ENCODE measurements at places on chromosomes 1 and 21. TPM values are rescaled to one million over a fixed set of nuclear protein-coding genes. Genes with fewer than 3 reads are reported as not detected.

TEKT2 gene
- total RNA-seq: 0.38 TPM

- H3K4me1 ChIP-seq: no peaks in the 10 kb centered on the region
- H3K27me3 ChIP-seq: no peaks in the 10 kb centered on the region
- no peak overlapping the region for H3K27ac ChIP-seq
- H3K4me3 ChIP-seq: no peak overlapping the region
- H3K36me3 ChIP-seq: peaks cover 11% of the 10 kb centered on the region
These were observed 25.5 kb downstream of the C1orf198 start for GRCh38 chr1:230842801-230843200.

DNA sequence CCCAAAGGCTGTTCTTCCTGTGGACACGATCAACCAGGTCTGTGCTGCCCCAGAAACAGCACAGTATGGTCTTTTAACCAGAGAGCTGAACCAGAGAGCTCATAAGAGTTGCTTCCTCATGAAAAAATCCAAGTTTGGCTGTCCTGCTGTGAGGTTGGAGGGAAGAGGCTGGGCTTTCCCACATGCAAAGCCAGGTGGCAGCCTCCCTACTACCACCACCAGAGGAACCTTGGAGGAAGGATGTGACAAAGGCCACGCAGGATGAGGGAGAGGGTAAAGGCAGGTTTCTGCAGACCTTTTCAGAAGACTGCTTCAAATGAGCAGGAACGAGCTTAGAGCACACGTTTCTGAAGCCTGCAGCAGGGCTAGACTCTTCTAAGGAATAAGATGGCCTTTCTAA, 27.1 kb downstream of the FAM78B start:
- H3K27ac ChIP-seq: no peak overlapping the region
- H3K4me1 ChIP-seq: no peaks in the 10 kb centered on the region
- no peak for DNase-seq

GRCh38 chr1:116725798-116726197, 28.4 kb upstream of the CD2 start:
- H3K4me3 ChIP-seq: no peak overlapping the region
- no peak overlapping the region for H3K27ac ChIP-seq
- peak; percentile 4 for DNase-seq
- H3K4me1 ChIP-seq: peaks cover 7% of the 10 kb centered on the region

- no peak for DNase-seq
- H3K4me1 ChIP-seq: no peaks in the 10 kb centered on the region
- no peak overlapping the region for H3K27ac ChIP-seq
- no peaks in the 10 kb centered on the region for H3K36me3 ChIP-seq
- no peak overlapping the region for H3K4me3 ChIP-seq
These were observed 77.9 kb upstream of the KCNJ15 start for GRCh38 chr21:38178653-38179470.

- no peak overlapping the region for H3K4me3 ChIP-seq
- H3K4me1 ChIP-seq: peaks cover 46% of the 10 kb centered on the region
- H3K27me3 ChIP-seq: no peaks in the 10 kb centered on the region
- no peak for DNase-seq
These were observed 120.7 kb upstream of the JUN start for GRCh38 chr1:58904299-58905125.

- DNase-seq: no peak
- peaks cover 7% of the 10 kb centered on the region for H3K27me3 ChIP-seq
- no peak overlapping the region for H3K27ac ChIP-seq
- no peaks in the 10 kb centered on the region for H3K36me3 ChIP-seq
- H3K4me1 ChIP-seq: no peaks in the 10 kb centered on the region
These were observed 96.5 kb upstream of the WNT4 start for GRCh38 chr1:22239378-22239777.

DNA sequence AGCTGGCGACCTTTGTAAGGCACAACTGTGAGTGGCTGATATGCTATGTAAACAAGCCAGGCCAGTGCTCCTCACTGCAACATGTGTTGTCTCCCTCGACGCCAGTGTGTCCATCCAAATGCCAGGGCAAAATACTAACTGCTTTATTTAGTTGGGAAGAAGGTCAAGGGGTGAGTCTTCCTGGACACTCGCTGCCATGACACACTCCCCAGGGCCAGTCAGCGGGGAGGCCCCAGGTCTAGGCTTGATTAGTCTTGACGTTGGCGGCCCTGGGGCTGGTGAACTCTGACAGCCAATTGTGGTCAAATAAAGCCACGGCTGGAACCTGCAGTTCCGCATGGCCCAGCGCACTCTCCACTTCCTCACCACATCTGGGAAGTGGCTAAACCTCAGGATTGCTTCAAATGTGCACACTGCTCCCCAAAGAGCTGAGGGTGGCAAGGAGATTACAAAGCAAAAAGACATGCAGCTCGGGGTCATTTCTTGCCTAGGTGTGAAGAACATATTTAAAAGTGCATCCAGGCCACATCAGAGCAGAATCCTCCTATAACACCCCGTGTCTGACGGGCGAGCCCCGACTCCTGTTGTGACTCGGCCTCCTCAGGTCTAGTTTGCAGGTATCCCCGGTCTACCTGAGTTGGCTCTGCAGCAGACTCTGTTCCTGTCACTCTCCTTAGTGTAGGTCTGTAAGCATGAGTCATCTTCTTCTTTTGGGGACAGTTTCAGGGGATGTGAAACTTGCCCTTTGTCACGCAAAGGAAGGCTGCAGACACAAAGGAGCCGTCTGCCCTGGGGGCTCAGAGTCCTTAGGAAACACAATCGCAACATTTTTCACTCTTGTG, 183.5 kb downstream of the RUNX1 start:
- DNase-seq: no peak
- no peaks in the 10 kb centered on the region for H3K4me1 ChIP-seq
- H3K27ac ChIP-seq: no peak overlapping the region
- no peaks in the 10 kb centered on the region for H3K36me3 ChIP-seq

- no peak overlapping the region for H3K27ac ChIP-seq
- no peaks in the 10 kb centered on the region for H3K27me3 ChIP-seq
- no peaks in the 10 kb centered on the region for H3K4me1 ChIP-seq
- no peaks in the 10 kb centered on the region for H3K36me3 ChIP-seq
These were observed 16.9 kb upstream of the SAMD11 start for GRCh38 chr1:906600-907420.

- no peaks in the 10 kb centered on the region for H3K36me3 ChIP-seq
- no peak overlapping the region for H3K4me3 ChIP-seq
- DNase-seq: no peak
These were observed 41.6 kb upstream of the PDE9A start for GRCh38 chr21:42611852-42612251.

GRCh38 chr1:160256396-160257046, 5.8 kb downstream of the DCAF8 start:
- no peak overlapping the region for H3K27ac ChIP-seq
- DNase-seq: peak; percentile 77
- H3K27me3 ChIP-seq: no peaks in the 10 kb centered on the region
- peaks cover 11% of the 10 kb centered on the region for H3K4me1 ChIP-seq
- no peak overlapping the region for H3K4me3 ChIP-seq

GRCh38 chr1:54581621-54582035, 33.6 kb downstream of the ACOT11 start:
- no peaks in the 10 kb centered on the region for H3K27me3 ChIP-seq
- no peak overlapping the region for H3K4me3 ChIP-seq

DNA sequence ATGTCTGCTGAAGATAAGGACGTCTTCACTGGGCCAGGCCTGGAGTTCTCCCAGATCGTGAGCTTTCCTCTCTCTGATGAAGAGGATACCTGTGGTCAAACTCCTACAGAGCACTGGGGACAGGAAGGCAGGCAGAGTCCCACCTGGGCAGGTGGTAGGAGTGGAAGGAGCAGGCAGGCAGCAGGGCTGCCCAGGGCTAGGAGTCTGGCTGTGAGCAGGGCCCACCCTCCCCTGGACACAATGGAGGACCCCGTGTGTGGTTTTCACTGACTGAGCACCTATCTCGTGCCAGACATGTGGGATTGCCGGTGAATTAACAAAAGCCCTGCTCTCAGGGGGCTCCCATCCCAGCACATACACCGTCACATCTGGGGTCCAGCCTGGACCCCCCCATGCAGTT, 4.9 kb upstream of the SAMD11 start:
- DNase-seq: no peak
- H3K27ac ChIP-seq: no peak overlapping the region
- no peaks in the 10 kb centered on the region for H3K36me3 ChIP-seq
- H3K27me3 ChIP-seq: peaks cover 10% of the 10 kb centered on the region

C4BPA gene
- not detected for total RNA-seq

DNA sequence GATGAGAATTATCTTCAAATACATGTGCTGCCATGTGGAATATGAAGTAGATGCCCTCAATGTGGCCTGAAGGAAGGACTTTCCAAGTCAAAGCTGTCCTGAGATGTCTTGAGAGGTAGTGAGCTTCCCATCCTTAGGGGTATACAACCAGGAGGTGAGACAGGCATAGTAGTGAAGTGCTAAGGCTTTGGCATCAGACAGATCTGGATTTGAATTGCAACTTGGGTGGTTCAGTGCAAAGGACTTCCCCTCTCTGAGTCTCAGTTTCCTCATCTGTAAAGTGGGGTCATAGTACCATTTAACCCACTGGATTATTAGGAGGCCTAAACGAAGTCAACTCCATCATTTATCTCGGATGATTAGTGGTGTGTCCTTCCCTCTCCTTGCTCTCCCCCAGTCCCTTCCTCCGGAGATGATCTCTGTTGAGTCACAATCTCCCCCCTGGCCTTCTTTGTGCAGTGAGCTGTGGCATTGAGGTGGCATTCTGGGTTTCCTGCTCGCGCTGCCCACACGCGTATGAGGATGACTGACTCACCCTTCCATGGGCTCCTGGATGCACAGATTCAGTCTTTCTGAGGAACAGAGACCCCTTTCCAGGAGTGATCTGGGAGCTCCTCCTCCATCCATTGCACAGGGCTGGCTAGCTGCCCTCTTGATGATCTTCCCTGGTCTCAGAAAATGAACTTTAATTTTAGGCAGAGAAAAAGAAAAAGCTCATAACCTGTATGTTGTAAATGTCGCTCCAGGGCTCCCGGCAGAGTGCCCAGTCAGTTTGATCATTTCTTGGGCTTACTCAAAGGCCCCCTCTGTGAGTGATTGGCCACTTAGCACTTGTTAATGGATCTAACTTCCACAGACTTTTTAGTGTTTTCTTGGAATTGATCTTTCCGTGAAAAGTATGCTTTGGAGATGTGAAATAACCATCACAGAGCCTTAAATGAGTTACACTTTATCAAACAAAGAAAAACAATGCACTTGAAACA, 354.6 kb downstream of the PTPRU start:
- H3K27me3 ChIP-seq: no peaks in the 10 kb centered on the region
- no peak overlapping the region for H3K4me3 ChIP-seq
- H3K4me1 ChIP-seq: peaks cover 2% of the 10 kb centered on the region
- H3K36me3 ChIP-seq: no peaks in the 10 kb centered on the region
- H3K27ac ChIP-seq: no peak overlapping the region

LEFTY1 gene
- not detected for total RNA-seq

- no peaks in the 10 kb centered on the region for H3K36me3 ChIP-seq
- H3K4me1 ChIP-seq: no peaks in the 10 kb centered on the region
- no peak for DNase-seq
- H3K27ac ChIP-seq: no peak overlapping the region
- H3K27me3 ChIP-seq: peaks cover 18% of the 10 kb centered on the region
- H3K4me3 ChIP-seq: no peak overlapping the region
These were observed 83.9 kb downstream of the PAX7 start for GRCh38 chr1:18714404-18715175.

DNA sequence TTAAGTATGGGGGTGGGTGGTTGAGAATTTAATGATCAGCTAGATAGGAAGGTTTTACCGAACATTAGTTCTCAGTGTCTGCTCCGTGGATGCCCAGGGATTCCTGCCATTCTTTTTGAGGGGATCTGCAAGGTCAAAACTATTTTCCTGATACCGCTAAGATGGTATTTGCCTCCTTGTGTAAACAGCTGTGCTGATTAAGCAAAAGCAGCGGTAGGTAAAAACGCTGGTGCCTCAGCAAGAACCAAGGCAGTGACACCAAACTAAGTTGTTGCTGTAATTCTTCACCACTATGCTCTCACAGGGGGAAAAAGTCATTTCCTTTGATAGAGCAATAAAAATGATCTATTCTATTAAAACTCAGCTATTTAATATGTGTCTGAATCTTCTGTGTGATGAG, 229.0 kb downstream of the FMN2 start:
- DNase-seq: no peak
- no peak overlapping the region for H3K4me3 ChIP-seq
- no peaks in the 10 kb centered on the region for H3K27me3 ChIP-seq

DNA sequence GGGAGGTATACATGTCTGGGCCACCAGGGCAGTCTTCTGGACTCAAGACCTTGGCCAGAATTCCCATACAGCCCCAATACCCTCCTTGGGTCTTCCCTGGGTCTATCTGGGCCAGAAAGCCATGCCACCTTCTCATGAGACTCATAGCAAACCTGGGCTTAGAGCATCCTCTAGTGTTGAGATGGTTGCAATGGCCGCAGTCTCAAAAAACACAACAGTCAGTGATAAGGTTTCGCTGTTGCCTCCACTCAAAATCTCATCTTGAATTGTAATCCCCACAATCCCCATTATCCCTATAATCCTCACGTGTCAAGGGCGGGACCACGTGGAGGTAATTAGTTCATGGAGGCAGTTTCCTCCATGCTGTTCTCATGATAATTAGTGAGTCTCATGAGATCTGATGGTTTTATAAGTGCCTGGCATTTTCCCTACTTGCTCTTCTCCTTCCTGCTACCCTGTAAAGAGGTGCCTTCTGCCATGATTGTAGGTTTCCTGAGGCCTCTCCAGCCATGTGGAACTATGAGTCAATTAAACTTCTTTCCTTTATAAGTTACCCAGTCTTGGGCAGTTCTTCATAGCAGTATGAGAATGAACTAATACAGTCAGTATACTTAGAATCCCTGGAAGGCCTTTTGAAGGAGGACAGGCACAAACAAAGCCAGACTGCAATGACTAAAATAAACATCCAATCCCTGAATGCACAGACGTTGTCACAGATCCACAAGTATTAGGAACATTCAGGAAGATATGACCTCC, 77.0 kb downstream of the CTH start:
- no peak overlapping the region for H3K4me3 ChIP-seq
- H3K27me3 ChIP-seq: no peaks in the 10 kb centered on the region
- no peaks in the 10 kb centered on the region for H3K4me1 ChIP-seq
- peak; percentile 51 for DNase-seq
- H3K27ac ChIP-seq: no peak overlapping the region
- H3K36me3 ChIP-seq: no peaks in the 10 kb centered on the region

DNA sequence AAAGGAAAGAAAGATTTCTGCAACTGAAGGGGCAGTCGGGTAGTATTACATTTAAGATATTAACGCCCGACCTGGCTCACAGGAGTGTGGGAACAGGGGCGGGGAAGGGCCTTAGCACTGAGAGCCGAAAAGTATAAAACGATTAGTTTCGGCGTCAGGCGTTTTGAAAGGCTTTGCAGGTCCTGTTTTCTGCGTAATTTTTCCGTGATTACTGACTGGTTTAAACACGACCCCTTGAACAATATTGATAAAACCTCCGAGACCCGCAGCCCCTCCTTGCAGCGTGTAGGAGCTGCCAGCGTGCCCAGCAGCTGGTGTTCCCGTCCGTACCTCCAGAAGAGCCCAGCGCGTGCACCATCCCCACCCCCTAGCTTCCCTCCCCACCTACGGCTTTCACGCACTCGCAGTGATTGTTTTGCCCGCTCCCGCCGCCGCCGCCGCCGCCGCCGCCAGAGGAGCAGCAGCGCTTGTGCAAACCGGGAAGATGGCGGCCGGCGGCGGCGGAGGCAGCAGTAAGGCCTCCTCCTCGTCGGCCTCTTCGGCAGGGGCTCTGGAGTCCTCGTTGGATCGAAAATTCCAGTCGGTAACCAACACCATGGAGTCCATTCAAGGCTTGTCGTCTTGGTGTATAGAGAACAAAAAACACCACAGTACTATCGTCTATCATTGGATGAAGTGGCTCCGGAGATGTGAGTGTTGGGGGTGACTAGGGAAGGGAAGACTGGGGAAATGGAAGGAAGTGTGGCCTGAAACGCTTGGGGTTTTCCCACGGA, 470 bp downstream of the RPRD2 start:
- H3K27ac ChIP-seq: peak overlapping the region; percentile 75
- peaks cover 18% of the 10 kb centered on the region for H3K4me1 ChIP-seq
- DNase-seq: peak; percentile 85
- no peaks in the 10 kb centered on the region for H3K27me3 ChIP-seq

All from endothelial cell of umbilical vein (primary cell).